ENCODE measurements at places on chromosomes 12 and 14.

- no peak for DNase-seq
These were observed 510.5 kb upstream of the TBX3 start for GRCh38 chr12:115194448-115194847.

DNA sequence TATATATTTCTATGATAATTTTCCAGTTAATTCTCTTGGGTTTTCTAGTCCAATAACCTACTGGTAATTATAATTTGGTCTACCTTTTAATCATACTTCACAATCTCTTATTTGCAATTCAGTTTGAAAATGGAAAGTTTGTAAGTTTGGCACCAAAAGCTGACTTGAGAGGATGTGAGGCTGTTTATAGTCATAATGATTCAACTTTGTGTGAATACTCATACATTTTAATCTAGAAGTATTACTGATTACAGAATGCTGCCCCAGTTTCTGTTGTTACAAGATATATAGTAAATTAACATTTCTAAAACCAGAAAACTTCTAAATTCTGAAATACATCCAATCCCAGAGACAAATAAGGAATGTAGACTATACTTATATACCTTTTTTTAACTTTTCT, 158.2 kb downstream of the SLC38A4 start:
- DNase-seq, result no peak

GRCh38 chr14:47022721-47023120, 371.1 kb upstream of the RPL10L start:
- no peak for DNase-seq

DNA sequence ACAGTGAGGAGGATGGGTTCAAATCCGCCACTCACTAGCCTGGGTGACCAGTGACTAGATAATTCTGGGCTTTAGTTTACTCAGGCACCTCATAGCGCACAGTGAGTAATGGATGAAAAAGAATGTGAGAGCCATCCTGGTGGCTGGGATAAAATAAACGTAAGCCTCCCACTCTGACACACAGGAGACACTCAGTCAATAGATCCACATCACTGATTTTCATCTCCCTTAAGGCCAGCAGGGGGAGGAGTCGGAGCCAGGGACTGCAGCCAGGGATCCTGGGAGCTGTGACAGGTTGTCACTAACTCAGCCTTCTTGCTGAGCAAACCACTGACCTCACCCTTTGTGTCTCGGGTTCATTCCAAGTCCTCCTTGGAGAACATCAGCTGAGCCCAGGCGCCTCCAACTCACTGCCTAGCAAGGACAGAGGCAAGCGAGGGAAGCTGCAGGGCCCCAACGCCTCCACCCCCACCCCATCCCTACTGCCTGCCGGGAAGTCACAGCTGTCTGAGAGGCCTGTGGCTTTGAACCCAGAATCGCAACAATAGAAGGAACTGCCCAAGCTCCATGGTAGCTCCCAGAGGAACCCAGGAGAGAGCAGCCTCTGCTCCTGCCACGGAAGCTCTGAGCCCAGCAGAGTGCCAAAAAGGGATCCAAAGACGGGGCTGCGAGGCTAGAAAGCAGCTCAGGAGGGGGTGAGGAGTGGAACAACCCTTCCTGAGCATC, 30.7 kb downstream of the PXN start:
- peak; percentile 87 for DNase-seq

- no peak for DNase-seq
These were observed 12.5 kb upstream of the AVPR1A start for GRCh38 chr12:63163541-63163940.

GRCh38 chr14:85024931-85025330, 505.0 kb upstream of the FLRT2 start:
- DNase-seq, result no peak
